HCEC 1CT (cell line): ENCODE measurements at places on chromosomes 6 and 20.

DNA sequence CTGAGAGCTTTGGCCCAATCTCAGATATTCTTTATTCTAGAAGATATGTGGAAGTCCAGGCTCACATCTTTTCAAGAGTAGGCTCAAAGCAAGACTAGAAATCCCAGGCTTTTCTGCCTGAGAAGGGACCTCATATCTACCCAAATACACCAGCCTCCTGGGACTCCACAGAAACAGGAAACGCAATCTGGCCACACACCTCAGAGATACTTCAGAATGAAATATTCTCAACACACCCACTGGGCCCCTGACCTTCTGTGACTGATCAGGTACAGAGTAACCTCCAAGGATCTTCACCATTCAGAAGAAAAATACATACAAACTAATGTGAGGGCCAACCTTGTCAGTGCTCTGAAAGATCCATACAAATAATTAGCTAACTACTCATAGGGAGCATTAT lies 183.2 kb downstream of the HIVEP2 start:
- DNase-seq = no peak

DNA sequence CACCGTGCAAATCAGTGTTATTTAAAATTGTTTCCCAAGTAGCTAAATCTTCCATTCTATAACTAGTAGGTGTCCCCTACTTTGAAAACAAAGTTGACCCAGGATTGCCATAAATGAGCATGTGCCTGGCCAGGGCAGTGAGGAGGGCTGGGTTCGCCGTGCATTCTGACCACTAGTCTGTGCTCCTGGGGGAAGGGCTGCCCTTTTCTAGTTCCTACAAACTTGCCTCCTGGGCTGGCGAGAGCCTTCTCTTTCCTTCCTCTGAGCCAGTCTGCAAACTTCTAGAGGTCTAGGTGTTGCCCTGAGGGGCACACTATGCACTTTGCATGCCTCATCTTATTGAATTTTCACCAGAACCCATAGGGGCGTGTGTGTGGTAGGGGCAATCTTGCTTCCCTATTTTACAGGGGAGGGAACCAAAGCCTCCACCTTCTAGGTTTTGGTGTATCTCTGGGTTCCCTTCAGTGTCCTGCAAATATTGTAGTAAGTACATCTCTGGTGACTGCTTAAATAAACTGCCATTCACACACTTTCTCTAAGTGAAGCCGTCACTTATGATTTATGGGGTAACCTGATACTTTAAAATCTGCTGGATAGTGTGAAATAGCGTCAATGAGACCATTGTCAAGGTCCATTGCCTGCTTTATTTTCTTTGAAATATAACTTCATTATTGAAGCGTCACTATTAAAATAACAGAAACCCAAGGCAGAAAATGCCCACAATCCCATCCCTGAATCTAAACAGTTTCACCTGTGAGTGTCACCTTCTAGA lies 42.2 kb downstream of the CDH26 start:
- DNase-seq = no peak

DNA sequence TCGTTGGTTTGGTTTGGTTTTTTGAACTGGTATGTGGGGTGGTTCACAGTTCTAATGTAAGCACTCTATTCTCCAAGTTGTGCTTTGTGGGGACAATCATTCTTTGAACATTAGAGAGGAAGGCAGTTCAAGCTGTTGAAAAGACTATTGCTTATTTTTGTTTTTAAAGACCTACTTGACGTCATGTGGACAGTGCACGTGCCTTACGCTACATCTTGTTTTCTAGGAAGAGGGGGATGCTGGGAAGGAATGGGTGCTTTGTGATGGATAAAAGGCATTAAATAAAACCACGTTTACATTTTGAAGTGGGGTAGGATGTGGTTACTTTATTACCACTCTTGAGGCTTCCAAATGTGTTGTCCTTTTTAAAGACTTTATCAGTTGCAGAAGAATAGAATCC lies 168.0 kb downstream of the ZMYND8 start:
- no peak for DNase-seq

DNA sequence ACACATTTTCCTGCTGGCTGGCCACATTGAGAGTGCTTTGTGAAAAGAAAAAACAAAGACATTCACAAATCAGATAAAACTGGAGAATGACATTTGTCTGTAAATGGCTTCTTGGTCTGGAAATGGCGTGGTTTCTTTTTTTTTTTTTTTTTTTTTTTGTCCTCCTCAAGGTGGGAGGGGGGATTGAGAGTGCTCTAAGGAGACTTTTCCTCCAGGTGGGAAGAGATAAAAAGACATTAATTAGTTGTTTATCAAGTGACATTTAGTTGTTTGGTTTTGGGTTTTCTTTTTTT lies 40.4 kb downstream of the GNAS start:
- DNase-seq = no peak

- DNase-seq = no peak
Measured at GRCh38 chr6:159035891-159036290, 8.9 kb downstream of the TAGAP start.

DNA sequence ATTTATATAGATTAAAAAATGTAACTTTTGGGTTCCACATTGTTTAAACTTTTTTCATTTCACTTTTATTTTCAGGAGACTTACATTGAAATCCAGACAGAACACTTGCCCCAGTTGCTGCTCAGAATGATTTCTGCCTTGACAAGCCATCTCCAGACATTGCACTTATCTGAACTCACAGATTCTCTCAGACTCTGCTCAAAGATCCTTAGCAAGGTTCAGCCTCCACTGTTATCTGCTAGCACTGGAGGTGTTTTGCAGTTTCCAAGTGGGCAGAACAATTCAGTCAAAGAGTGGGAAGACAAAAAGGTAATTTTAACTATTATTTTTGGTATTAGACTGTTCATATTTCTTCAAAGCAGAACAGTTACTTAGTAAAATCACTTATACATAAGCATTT lies 58.0 kb downstream of the DOP1A start:
- no peak for DNase-seq

DNA sequence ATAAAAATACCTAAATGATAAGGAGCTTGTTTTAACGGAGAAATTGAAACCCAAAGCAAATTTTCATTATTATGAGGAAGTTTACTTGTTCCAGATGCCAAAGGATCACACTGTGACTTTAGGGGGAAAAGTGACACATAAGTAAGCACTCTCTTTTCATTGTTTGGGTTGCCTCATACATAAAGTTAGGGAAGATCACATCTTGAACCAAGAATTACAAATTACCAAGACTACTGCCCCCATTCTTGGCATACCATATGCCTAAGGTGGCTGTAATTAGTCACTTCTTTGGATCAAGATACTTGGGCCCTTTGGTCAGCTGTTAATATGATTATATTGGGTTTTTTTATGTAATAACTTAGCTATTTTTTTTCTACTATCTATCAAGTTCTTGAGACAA lies 269.0 kb downstream of the COL12A1 start:
- peak; percentile 86 for DNase-seq

GRCh38 chr6:147662646-147663045 lies 154.2 kb downstream of the SAMD5 start:
- no peak for DNase-seq

- DNase-seq = no peak
Measured at GRCh38 chr6:55536391-55536956, 42.5 kb downstream of the HMGCLL1 start.

DNA sequence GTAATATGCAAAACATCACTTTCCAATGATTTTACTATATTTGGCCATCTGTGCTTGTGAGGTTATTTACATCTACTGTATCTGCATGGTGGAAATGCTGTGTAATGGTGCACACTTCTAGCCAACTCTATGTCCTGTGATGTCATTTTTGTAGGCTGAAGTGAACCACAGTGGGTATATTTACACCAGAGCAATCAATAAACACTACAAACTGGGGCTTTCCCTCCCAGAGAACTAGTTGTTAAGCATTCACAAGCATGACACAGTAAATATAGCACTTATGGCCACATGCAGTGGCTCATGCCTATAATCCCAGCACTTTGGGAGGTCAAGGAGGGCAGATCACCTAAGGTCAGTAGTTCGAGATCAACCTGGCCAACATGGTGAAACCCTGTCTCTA lies 4.9 kb downstream of the SLC22A2 start:
- DNase-seq = no peak

GRCh38 chr6:129684323-129684884 lies 25.6 kb downstream of the ARHGAP18 start:
- DNase-seq = no peak

DNA sequence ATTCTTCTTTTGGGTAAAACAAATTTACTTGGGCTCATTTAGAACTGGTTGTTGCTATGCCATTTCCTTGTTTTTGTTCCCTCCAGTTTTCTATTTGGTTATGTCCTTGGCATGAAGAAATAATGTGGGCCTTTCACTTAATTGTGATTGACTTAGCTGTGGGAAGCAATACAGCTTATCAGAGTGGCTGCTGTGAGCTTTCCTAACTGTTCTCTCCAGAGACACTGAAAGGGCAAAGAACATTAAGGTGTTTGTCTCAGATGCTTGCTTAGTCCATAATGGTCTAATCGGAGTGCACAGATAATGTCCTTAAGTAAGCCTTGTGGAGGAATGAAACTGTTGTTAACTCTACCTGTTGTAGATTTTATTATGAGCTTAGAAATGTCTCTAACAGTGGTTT lies 56.6 kb downstream of the SH3BGRL2 start:
- DNase-seq = no peak
